ENCODE measurements at places on chromosomes 7 and 10.

DNA sequence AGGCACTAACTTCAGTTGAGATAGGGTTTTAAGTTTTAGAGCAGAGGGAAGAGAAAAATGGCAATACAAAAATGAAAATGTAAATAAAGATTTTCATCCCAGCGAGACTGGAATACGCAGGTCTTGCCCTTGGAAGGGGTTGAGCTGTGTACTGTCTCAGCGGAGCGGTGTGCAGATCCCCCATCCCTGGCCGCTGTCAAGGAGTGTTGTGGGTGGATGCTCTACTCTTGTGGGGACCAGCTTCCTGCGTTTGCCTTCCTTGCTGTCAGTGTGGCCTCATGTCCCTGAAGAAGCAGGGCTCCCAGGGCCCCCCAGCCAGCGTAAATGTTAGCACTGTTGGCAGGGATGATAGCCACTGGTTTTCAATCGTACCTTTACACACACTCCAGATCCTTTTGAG, 249.7 kb upstream of the PITRM1 start:
- no peak for DNase-seq

- no peak for DNase-seq
Measured at GRCh38 chr10:124733571-124734245, 10.5 kb downstream of the FAM53B start.

DNA sequence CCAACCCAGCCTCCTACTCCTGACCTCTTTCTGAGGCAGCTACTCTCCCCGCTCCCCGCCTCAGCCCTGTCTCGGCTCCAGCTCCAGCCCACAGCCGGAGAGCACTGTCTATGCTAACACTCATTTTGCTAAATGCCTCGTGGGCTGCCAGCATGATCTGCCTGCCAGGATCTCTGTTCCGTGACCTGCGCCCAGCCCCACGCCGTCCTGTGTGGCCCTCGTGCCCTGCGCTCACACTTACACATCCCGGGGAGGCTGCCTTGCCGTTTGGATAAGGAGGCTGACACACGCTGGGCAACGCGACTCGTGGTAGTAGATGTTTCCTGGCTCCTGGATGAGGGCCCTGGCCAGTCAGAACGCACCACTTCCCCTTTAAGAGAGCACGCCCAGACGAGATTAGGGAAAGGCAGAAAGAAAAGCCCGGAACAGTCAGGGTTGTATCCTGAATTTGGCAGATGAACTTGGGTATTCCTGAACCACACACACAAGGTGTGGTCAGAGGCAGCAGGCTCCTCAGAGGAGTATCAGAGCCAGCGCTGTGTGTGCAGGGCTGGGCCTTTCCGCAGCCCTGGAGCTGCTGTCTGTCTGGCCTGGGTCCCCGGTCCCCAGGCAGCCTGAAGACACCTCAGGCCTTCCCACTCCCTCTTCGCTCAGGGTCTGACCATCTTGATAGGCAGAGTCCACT, 97.7 kb upstream of the EFCAB10 start:
- no peak for DNase-seq

- no peak for DNase-seq
Measured at GRCh38 chr7:135160098-135160857, 10.2 kb downstream of the CYREN start.

DNA sequence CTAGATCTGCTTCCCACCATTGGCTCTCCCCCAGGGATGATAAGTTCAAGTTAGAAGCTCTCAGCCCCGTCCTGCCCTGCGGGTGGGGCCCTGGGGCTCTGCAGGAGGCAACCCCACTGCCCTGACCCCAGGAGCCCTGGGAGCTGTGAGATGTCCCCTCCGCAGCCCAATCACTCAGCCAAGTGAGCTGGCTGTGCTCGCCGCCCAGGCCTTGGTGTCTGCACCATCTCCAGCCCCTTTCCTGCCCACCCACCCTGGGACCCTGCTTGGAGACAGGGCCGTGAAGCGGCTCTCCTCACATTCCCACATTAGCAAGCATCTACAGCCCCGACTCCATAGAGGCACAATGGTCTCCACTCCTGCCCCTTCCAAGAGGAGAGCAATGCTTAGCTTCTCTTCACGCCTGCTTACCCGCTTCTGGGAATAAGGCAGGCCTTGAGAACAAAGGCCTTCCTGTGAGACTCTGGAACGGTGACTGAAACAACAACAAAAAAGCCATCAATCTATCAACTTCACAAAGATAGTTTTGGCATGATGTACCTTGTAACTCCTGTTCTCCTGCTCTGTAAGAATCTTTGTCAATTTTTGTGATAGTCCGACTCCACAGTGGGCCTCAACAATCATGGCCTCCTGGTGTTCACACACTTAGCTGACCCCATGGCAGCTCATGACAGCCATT, 67.7 kb downstream of the FOXL3 start:
- no peak for DNase-seq

GRCh38 chr7:95867309-95867708, 95.0 kb downstream of the DYNC1I1 start:
- DNase-seq: no peak

DNA sequence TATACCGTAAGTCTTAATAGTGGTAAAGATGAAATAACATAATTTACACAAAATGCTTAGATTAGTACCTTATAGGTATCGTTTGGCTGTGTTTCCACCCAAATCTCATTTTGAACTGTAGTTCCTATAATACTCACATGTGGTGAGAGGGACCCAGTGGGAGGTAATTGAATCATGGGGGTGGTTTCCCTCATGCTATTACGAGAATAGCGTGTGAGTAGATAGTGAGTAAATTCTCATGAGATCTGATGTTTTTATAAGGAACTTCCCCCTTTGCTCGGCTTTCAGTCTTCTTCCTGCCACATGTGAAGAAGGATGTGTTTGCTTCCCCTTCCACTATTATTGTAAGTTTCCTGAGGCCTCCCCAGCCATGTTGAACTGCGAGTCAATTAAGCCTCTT, 426.3 kb upstream of the POT1 start:
- DNase-seq: no peak

DNA sequence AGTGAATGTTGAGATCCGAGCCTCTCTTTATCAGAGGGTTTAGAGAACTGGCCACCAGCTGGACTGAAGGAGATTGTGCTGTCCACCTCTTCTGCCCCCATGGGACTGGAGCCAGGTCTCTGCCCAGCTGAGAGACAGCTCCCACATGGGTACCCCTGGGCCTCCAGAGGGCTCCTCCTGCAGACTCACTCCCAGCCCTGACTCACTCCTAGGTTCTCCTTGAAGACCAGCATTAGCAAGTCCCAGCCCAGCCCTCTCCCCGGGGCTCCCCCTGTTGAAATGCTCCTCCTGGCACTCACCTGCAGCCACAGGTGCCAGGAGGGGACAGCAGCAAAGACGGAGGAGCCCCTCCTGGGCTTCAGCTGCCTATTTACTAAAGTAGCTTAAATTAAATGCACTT, 126.9 kb downstream of the CXCL12 start:
- DNase-seq: no peak

- no peak for DNase-seq
Measured at GRCh38 chr7:30237271-30237695, 47.1 kb upstream of the ZNRF2 start.

- no peak for DNase-seq
Measured at GRCh38 chr10:1540144-1540543, 197.2 kb downstream of the ADARB2 start.

DNA sequence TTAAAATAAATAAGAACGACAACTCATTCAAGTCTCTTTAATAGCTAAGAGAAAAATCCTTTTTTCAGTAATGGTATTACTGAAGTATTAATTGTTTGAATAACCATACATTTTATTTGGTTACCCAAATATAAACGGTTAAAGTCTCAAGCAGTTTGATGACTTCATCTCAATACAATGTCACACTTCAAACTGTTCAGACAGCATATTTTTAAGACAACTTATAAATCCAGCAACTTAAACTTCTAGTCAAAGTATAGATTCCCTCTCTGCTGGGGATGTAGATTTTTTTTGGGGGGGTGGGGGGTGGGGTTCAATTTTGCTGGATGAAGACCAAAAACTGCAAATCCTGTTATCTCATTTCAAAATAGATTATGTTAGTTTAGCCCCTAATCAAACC, 42.0 kb downstream of the GNA12 start:
- DNase-seq: no peak

DNA sequence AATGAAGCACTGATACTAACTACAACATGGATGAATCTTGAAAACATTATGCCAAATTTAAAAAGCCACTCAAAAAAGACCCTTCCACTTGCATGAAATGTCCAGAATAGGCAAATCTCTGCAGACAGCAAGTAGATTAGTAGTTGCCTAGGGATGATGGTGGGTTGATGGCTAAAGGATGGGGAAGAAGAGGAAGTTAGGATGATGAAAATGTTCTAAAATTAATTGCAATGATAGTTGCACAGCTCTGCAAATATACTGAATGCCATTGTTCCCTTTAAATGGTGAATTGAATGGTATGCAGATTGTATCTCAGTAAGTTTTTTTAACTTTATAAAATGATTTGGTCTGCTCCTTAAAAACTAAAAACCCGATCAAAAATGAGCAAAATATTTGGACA, 7.3 kb upstream of the LIPA start:
- DNase-seq: no peak

GRCh38 chr10:44863344-44864047, 47.6 kb upstream of the TMEM72 start:
- DNase-seq: no peak

GRCh38 chr10:11019724-11020547, 2.3 kb downstream of the CELF2 start:
- no peak for DNase-seq

DNA sequence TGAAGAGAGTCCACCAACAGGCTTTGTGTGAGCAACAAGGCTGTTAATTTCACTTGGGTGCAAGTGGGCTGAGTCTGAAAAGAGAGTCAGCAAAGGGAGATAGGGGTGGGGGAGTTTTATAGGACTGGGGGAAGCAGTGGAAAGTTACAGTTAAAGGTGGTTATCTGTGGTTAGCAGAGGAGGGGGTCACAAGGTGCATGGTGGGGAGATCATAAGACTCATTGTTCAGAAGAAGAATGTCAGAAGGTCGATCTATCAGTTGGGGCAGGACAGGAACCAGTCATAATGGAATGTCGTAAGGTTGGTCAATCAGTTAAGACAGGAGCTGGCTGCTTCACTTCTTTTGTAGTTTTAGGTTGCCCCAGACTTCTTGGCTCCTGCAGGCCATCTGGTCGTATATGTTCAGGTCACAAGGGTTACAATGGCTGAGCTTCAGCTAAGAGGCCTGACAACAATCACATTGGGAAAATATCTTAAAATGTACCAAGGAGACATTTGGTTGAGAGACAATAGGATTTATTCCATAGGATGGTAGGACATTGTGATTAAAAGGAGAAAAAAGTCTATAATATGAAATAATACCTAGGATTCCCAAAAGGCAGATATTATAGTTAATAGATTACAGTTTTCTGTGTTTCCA, 356.4 kb downstream of the ANKRD7 start:
- DNase-seq: no peak

GRCh38 chr7:70893422-70893821, 238.5 kb upstream of the GALNT17 start:
- no peak for DNase-seq

DNA sequence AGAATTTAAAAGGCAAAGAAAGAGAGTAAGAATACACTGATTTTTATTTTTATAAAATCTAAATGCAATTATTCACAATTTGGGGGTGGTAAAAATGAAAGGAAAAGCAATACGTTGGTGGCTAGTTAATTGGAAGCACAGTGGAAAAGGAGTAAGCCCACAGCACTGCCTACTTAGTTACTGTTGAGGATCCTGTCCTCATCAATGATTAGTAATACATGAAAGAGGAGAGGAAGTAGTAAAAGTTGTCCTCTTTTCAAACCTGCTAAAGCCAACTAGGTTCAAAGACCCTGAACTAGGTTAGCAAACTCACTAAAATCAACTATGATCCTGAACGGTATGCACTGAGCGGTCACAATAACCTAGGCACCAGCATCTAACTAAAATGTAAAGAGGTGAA, 52.7 kb upstream of the LRRN3 start:
- no peak for DNase-seq

GRCh38 chr7:67653856-67654454, 657.3 kb downstream of the TYW1 start:
- DNase-seq: no peak

- no peak for DNase-seq
Measured at GRCh38 chr7:147658392-147658967, 932.1 kb upstream of the C7orf33 start.

- no peak for DNase-seq
Measured at GRCh38 chr10:115335366-115335765, 242.2 kb downstream of the ATRNL1 start.

- DNase-seq: no peak
Measured at GRCh38 chr7:98084631-98085030, 22.0 kb upstream of the LMTK2 start.

- no peak for DNase-seq
Measured at GRCh38 chr7:152544481-152544927, 108.7 kb upstream of the KMT2C start.

GRCh38 chr7:158695726-158696452, 8.7 kb downstream of the NCAPG2 start:
- DNase-seq: peak; percentile 16

GRCh38 chr7:56007891-56008290, 43.4 kb downstream of the PSPH start:
- DNase-seq: no peak

GRCh38 chr7:31251441-31251840, 89.1 kb downstream of the NEUROD6 start:
- no peak for DNase-seq

DNA sequence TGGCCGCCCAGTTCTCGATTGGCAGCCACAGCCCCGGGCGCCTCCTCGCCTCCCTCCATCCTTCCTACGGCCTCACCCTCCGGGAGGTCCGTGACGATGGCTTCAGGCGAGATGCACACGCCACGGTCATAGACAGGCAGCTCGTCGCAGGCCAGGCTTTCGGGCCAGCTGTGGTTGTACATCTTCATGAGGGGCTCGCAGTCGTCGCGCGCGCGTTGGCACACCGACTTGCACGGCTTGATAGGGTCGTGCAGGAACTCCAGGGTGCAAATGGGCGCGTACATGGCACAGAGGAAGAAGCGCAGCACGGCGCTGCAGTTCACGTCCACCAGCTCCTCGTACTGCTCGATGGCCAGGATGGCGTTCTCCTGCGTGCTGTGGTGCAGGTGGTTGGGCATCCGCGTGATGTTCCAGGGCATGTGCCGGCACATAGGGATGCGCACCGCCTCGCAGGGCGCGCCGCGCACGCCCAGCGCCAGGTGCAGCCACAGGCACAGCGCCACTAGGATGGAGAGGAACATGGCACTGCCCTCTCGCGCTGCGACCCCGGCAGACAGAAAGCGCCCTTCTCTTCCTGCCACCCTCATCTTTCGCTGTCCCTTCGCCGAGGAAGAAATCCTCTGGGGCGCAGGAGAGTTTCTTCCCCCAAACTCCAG, 472 bp downstream of the SFRP4 start:
- no peak for DNase-seq

DNA sequence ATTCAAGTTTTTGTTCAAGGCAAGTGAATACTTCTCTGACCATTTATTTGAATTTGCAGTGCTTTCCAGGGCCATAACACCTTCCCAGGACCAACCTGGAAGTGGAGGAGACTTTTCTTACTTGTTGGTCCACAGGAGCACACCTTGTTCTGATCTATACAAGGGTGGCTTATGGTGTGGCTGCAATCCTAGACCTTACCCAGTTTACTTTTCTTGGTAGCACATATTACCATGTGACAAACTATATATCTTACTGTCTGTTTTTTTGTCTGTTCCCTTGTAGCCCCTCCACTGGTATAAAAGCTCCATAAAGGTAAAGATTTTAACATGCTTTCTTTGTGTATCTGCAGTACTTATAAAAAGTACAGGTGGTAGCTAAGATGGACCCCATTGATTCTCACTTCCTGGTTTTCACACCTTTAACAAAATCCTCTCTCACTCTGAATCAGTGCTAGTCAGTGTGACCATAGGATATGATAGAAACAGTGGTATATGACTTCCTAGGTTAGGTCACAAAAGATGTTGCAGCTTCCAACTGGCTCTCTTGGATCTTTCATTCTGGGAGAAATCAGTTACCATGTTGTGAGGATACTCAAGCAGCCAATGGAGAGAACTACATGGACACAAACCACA, 5.6 kb upstream of the ASB4 start:
- DNase-seq: no peak

All from NCI-H1694 (cell line).